Activated CD4-positive, alpha-beta memory T cell treated with anti-CD3 and anti-CD28 coated beads for 36 hours (primary cell): ENCODE measurements at places on chromosomes 4 and X. TPM values are rescaled to one million over a fixed set of nuclear protein-coding genes. Genes with fewer than 3 reads are reported as not detected.

- no peak for DNase-seq
- no peak overlapping the region for H3K27ac ChIP-seq
- no peaks in the 10 kb centered on the region for H3K36me3 ChIP-seq
- no peaks in the 10 kb centered on the region for H3K4me1 ChIP-seq
- no peaks in the 10 kb centered on the region for H3K27me3 ChIP-seq
These were observed 149.0 kb downstream of the FAM13A start for GRCh38 chr4:88908003-88908402.

DNA sequence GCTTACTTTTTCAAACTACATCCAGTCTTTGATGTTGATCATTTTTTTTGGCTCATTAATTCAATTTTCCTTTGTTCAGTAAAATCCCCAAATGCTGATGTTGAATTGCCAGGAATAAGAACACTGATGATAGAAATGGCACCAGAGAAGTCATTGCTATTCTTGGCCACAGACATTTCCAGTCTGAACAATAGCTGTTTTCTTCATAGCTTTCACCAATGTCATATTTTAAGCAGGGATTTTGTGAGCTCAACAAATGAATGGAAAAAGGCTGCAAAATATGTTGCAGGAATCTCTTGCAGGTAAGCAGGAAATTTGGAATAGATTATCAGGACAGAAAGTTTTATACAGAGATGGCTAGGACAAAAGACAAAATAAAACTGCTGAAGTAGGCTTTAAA is 40.5 kb upstream of the GLRB start:
- H3K27me3 ChIP-seq: no peaks in the 10 kb centered on the region
- H3K4me1 ChIP-seq: no peaks in the 10 kb centered on the region
- DNase-seq: no peak
- H3K36me3 ChIP-seq: no peaks in the 10 kb centered on the region
- no peak overlapping the region for H3K27ac ChIP-seq

- H3K36me3 ChIP-seq: no peaks in the 10 kb centered on the region
- no peaks in the 10 kb centered on the region for H3K27me3 ChIP-seq
- H3K27ac ChIP-seq: no peak overlapping the region
- no peaks in the 10 kb centered on the region for H3K4me1 ChIP-seq
- no peak for DNase-seq
These were observed 258.6 kb downstream of the FAT4 start for GRCh38 chr4:125573368-125573767.

DNA sequence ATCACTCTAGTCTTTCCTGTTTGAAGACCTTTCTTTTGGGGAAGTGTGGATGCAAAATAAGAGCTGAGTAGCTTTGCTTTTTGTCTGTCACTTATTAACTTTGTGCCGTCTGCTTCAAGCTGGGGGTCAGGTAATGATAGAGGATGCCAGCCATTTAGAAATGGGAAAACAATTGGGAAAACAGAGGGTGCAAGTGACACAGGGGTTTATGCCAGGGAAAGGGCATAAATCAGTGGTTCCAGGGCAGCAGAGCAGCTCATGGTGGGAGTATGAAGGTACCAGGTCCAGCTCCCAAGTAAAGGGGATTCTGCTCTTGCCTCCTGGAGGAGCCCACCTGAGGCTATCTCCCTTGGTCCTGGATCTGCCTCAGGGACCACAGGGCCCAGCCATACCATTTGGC is 91.9 kb upstream of the GPR50 start:
- no peak overlapping the region for H3K27ac ChIP-seq
- H3K4me3 ChIP-seq: no peak overlapping the region
- DNase-seq: no peak
- peaks cover 2% of the 10 kb centered on the region for H3K4me1 ChIP-seq
- H3K36me3 ChIP-seq: no peaks in the 10 kb centered on the region
- H3K27me3 ChIP-seq: peaks cover 9% of the 10 kb centered on the region

DNA sequence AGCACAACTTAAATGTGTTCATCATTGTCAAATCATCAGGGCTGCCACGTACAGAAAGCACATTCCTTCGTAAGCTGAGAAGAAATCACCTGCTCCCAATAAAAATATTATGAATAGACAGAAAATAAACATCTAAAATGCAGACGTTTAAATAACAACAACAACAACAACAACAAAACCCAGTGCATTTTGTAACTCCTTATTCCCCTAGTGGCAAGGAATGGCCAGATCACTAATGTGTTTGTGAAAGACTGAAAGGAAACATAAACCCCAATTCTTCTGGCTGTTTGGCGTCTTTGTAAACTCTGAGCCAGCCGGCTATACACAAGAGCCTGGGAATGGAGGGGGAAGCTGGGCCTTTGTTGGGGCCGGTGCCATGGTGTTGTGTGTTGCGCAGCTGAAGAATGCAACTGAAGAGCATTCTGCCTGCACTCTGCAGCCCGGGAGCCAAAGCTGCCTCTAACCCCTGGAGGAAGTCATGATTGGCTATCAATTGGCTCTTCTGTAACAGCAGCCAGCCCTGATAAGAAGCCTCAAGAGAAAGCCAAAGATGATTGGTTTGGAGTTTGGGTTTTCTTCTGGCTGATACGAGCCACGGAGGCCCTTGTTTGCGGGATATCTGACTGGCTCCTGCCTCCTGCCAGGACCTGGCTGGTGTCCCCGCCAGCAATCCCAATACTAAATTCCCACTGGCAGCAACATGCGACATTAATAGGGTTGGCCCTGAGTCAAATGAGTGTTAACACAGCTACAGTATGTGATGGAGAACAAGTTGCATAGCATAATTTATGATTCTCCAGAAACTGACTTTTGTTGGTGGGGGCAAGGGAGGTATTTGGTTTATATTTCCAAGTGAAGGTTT is 89.7 kb upstream of the TFDP3 start:
- no peak overlapping the region for H3K4me3 ChIP-seq
- H3K4me1 ChIP-seq: no peaks in the 10 kb centered on the region
- H3K36me3 ChIP-seq: no peaks in the 10 kb centered on the region
- peaks cover 4% of the 10 kb centered on the region for H3K27me3 ChIP-seq
- no peak overlapping the region for H3K27ac ChIP-seq

DNA sequence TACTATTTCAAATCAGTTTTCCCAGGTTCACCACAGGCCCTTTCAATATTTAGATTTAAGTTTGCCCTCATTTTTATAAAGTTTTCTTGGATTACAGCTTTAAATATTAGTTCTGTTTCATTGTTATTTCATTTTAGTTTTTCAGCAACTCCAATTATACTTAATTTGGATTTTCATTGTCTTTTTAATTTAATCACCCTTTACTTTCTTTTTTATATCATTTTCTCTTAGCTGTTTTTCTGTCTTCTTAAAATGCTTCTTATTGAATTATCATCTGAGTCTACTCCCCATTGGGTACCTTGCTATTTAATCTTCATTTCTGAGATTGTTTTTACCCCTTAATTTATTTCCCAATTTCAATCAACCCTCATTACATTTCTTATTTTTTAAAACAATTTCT is 160.4 kb downstream of the PAPSS1 start:
- no peaks in the 10 kb centered on the region for H3K4me1 ChIP-seq
- H3K27ac ChIP-seq: no peak overlapping the region
- DNase-seq: no peak

GRCh38 chr4:184850431-184851199 is 24.8 kb upstream of the ACSL1 start:
- H3K36me3 ChIP-seq: no peaks in the 10 kb centered on the region
- H3K4me3 ChIP-seq: no peak overlapping the region
- DNase-seq: no peak
- no peak overlapping the region for H3K27ac ChIP-seq

DNA sequence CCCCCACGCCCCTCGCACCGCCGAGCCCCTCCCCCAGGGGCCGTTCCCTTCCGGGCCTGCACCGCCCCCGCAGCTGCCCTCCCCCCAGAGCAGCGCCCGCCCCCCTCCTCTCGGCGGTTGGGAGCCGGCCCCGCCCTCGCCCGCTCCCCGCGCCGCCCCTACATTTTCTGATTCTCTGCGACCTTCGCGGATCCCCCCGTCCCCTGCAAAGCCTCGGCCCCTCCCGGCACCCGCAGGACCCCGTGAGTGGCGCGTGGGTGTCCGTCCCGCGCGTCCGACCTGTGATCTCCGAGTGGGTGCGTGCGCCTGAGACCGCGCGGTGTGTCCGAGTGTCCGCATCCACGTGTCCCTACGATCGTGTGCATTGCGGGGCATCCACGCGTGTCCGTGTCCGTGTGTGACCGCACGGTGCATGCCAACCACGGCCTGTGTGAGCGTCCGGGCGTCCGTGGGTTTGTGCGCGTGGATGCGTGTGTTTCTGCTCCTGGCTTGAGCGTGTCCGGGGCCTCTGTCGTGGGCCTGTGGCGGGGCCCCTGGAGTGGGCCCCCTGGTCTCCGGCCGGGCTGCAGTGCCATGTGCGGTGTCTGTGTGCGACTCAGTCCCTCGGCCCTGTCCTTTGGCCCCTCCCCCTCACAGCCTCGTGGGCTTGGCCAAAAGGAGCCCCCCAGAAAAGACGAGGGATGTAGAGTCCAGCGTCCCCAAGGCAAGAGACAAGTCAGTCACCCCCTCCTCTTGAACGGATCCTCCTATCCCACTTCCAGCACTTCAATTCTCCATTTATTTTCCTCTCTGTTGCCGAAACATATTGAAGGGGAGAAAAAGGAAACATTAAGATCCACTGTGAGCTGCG is 8.8 kb upstream of the NKX1-1 start:
- no peak overlapping the region for H3K4me3 ChIP-seq
- no peaks in the 10 kb centered on the region for H3K4me1 ChIP-seq
- no peak for DNase-seq
- peaks cover 56% of the 10 kb centered on the region for H3K27me3 ChIP-seq

- H3K4me1 ChIP-seq: no peaks in the 10 kb centered on the region
- no peak overlapping the region for H3K27ac ChIP-seq
- no peaks in the 10 kb centered on the region for H3K27me3 ChIP-seq
- H3K4me3 ChIP-seq: no peak overlapping the region
- H3K36me3 ChIP-seq: peaks cover 71% of the 10 kb centered on the region
These were observed 108.1 kb upstream of the SPRY1 start for GRCh38 chr4:123288309-123289025.

DNA sequence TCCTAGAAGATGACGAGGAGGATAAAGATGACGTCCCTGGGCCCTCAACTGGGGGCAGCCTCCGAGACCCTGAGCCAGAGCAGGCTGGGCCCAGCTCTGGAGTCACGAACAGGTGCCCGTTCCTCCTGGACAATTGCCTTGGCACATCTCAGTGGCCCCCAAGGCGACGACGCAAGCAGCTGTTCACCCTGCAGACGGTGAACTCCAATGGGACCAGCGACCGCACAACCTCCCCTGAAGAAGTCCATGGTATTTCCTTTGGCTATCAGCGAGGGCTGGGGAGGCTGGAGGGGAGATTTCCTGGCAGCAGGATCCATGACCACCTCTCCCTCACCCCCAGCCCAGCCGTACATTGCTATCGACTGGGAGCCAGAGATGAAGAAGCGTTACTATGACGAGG is 11.9 kb downstream of the USP11 start:
- DNase-seq: no peak
- H3K4me3 ChIP-seq: no peak overlapping the region
- no peaks in the 10 kb centered on the region for H3K27me3 ChIP-seq
- H3K4me1 ChIP-seq: peaks cover 19% of the 10 kb centered on the region
- peaks cover 14% of the 10 kb centered on the region for H3K36me3 ChIP-seq

DNA sequence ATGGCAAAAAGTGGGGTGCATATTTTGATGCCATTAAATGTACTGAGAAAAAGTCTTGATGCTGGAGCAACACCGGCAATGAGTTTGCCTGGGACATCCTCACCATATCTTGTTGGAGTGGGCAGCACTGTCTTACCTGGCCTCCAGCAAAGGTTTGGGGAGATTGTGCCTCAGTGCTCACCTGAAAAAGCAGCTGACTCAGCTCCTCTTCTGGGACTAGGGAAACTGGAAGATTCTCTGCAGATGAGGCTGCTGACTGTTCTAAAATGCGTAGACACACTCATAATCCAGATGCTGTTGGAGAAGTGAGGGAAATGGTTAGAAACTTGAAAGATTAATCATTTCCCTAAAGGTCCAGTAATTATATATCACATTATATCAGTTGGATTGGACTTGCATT is 593.7 kb upstream of the HS3ST1 start:
- no peak overlapping the region for H3K4me3 ChIP-seq
- H3K4me1 ChIP-seq: no peaks in the 10 kb centered on the region
- H3K27me3 ChIP-seq: no peaks in the 10 kb centered on the region
- H3K36me3 ChIP-seq: no peaks in the 10 kb centered on the region
- H3K27ac ChIP-seq: no peak overlapping the region

- H3K27me3 ChIP-seq: no peaks in the 10 kb centered on the region
- peak; percentile 10 for DNase-seq
- no peaks in the 10 kb centered on the region for H3K4me1 ChIP-seq
- H3K4me3 ChIP-seq: no peak overlapping the region
These were observed 4.7 kb downstream of the RIPPLY1 start for GRCh38 chrX:106898462-106898861.

DNA sequence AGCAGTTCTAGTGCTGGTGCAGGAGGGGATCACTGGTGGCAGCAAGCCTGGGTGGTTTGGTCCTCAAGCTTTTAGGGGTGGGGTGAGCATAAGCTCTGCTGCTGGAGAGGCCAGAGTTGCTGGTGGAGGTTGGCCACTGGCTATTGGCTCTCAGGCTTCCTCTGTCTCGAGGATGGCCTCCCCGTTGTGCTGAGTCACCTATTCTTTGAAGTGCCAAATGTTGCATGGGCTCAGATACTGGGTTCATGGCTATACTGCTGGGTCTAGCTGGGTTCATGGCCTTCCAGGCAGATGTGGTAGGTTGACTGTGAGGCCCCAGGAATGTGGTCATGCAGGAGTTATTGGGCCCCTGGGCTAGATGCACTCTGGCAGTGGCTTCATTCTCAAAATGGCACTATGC is 466.3 kb downstream of the NAF1 start:
- no peak overlapping the region for H3K27ac ChIP-seq
- no peaks in the 10 kb centered on the region for H3K27me3 ChIP-seq
- no peaks in the 10 kb centered on the region for H3K36me3 ChIP-seq
- no peaks in the 10 kb centered on the region for H3K4me1 ChIP-seq

Gene RAB41
- total RNA-seq: not detected

GRCh38 chrX:55648434-55648833 is 25.2 kb downstream of the FOXR2 start:
- no peak for DNase-seq
- no peaks in the 10 kb centered on the region for H3K4me1 ChIP-seq
- no peak overlapping the region for H3K27ac ChIP-seq
- H3K36me3 ChIP-seq: no peaks in the 10 kb centered on the region

DNA sequence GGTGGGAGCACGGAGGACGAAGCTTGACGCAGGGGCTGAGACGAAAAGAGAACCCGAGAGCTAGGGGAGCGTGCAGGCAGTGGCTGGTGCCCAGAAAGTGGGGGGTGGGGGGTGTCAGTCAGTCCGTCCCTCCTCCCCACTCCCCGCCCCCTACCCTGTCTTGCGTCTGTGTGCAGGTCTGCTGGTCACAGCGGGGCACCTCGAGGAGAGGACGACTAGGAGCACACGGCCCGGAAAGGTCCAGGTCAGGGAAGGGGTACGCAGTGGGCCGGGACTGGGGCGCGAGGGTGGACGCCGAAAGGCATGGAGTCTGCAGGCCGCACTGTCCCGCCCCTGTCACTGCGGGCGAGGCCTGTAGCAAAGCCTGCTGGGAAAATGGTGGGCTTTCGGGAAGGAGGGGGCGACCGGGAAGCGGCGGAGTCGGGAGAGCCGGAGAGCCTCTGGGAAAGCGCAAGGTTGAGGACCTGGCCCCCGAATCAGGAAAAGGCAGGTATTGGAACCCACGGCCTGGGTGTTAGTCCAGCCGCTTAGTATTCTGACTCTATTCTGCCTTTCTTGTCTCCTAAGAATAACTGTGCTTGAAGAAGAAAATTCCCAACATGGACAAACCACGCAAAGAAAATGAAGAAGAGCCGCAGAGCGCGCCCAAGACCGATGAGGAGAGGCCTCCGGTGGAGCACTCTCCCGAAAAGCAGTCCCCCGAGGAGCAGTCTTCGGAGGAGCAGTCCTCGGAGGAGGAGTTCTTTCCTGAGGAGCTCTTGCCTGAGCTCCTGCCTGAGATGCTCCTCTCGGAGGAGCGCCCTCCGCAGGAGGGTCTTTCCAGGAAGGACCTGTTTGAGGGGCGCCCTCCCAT is 769 bp downstream of the TCEAL1 start:
- DNase-seq: peak; percentile 42
- no peaks in the 10 kb centered on the region for H3K36me3 ChIP-seq
- H3K27me3 ChIP-seq: no peaks in the 10 kb centered on the region
- peak overlapping the region; percentile 70 for H3K27ac ChIP-seq
- peaks cover 17% of the 10 kb centered on the region for H3K4me1 ChIP-seq
